Left cardiac atrium (tissue), 4 donors: ENCODE measurements at places on chromosomes 3 and 15. TPM values are rescaled to one million over a fixed set of nuclear protein-coding genes. Genes with fewer than 3 reads are reported as not detected.

INSYN1 gene
- 80.8 TPM for total RNA-seq

SOX14 gene
- total RNA-seq = not detected

DNA sequence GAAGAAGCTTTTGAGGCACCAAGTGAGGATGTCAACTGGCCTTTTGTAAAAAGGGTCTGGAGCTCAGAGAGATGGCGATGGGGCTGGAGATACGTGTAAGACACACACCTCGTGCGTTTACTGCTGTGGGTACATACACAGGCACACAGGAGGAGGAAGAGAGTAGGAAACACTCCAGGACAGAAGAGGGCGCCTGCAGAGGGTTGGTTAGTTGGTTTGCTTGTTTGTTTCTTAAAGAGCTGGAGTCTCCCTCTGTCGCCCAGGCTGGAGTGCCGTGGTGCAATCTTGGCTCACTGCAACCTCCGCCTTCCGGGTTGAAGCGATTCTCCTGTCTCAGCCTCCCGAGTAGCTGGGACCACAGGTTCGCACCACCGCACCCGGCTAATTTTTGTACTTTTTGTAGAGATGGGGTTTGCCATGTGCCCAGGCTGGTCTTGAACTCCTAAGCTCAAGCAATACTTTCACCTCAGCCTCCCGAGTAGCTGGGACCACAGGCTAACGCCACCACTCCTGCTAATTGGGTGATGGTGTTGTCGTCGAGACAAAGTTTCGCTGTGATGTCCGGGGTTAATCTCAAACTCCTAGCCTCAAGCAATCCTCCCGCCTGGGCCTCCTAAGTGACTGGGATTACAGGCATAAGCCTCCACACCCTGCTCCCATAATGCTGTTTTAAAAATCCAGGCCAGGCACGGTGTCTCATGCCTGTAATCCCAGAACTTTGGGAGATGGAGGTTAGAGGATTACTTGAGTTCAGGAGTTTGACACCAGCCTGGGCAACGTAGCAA lies 1.3 kb upstream of the PRR20G start:
- no peak for DNase-seq

DNA sequence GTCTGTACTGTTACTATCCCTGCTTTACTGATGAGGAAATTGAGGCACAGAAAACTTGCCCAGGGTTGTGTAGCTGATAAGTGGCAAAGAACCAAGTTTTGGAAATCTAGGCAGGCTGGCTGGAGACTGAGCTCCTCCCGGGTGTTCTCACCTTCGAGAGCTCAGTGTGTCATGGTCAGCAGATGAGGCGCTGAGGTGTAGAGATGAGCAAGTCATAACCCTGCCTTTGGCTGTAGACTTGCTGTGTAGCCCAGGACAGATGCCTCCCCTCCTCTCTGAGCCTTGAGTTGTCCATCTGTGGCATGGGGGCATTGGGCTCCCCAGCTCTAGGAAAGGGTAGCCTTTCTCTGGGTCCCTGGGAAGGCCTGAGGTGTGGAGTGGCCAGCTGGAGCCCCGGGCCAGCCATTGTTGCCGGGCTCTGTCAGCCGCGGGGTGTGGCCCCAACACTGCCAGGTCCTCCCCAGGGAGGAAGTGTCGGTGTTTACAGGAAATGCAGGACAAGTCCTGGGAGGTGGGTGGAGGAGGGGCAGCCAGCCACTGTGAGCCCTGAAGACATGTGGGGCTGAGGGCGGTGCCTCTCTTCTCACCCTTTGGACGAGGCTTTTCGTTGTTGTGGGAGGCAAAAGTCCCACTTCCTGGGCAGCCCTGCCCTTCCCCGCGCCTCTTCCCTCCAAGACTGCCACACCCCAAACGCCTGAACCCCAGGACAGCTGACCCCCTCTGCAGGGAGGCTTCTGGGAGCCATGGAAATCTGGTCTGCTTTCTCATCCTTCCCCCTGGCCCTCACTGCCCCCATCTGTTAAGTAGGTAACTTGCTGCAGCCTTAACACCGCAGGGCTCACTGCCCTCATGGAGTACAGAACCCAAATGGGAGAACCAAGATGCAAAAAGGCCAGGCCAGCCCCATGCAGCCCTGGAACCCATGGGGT lies 29.1 kb downstream of the FGD5 start:
- peak; percentile 81 for DNase-seq

- peak; percentile 53 for DNase-seq
Measured at GRCh38 chr3:18425641-18426257, 610 bp upstream of the SATB1 start.

GRCh38 chr3:36965440-36965839 lies 20.6 kb upstream of the TRANK1 start:
- no peak for DNase-seq

- no peak for DNase-seq
Measured at GRCh38 chr15:90200534-90201129, 498 bp upstream of the SEMA4B start.

GRCh38 chr3:151964743-151965142 lies 91.3 kb downstream of the SUCNR1 start:
- DNase-seq = no peak

DNA sequence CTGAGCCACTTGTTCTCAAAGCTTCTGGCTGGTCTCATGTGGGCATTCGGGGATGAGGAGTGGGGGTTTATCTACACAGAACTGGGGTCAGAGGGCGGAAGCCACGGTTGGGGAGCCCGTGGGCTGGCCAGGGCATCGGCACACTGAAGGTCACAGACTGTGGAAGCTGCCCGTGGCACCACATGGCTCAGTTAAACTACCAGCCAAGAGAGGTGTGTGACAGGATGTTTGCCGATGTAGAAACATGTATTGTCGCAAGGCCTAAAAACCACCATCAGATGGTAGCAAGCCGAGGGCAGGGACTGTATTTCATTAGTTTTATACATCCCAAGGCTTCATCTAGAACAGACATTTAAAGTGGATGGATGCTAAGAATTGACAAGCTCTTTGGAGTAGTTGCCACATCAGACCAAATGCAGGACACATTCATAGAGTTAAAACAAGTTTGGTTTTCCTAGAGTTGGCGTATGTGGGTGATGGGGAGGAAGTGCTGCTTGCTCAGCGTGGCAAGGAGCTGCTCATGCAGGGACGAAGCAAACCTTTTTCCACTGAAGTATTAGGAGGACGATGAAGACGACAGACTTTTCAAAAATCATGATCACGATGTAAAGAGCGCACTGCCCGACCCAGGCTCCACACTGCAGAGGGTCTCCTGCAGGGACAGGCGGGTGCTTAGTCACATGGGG lies 9.6 kb upstream of the MUSTN1 start:
- no peak for DNase-seq

DNA sequence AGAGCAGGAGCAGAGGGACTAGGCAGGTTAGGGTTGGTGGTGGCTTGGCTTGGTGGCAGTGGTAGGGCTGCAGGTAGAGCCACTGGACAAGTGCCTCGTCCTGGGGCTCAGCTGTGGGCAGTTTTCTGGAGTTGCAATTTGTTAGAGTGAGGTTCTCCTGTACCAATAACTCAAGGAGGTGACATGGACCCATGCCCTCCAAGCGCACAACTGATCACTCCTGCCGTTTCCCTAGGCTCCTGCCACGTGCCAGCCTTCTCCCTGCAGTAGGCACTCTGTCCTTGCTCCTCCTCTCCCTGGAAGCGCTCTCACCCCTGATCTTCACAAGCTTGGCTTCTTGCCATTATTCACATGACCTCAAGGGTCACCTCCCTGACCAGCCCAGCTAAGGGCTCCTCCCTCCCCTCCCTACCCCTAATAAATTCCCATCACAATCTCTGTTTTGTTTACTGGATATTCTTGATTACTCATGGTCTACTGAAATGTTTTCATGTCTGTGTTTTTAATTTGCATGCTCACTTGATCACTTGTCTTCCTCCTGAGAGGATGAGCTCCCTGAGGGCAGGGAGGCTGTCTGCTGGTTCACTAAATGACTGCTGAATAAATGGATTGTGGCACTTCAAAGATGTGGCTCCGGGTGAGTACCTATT lies 3.3 kb downstream of the WNT7A start:
- DNase-seq = no peak

DNA sequence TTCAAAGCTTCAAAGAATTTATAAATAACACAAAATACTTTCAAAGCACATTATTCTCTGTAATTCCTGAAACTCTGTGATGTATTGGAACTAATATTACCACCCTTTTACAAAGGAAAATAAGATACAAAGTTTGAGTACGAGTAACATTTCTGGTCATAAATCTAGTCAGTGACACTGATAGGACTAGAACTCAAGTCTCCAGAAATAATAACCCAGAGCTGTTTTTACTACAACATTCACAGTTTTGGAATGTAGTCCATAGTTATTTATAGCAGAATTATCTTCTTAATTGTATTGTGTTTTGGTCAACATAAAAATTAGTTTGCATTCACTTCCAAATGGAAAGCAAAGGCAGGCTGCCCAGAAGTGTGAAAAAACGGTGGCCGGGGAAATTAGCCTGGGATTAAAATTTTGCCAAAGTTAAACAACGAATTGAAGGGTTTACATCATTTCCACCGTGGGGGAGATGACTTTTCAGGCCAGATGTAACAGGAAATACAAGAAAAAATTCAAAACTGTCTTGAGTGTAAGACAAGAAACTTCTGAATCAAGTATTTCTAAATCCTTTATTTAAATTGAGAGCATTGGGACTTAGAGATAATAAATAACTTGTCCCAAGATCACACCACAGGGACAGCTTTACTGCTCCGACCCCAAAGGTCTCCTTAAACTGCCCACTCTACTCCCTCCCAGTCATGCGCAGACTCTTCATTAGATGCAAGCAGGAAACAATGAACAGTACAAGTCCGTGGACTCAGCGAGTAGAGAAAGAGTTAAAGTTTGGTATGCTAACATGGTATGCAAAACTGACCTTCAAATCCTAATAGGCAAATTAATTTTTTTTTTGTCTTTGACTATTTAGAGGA lies 74.3 kb upstream of the VGLL4 start:
- peak; percentile 28 for DNase-seq

DNA sequence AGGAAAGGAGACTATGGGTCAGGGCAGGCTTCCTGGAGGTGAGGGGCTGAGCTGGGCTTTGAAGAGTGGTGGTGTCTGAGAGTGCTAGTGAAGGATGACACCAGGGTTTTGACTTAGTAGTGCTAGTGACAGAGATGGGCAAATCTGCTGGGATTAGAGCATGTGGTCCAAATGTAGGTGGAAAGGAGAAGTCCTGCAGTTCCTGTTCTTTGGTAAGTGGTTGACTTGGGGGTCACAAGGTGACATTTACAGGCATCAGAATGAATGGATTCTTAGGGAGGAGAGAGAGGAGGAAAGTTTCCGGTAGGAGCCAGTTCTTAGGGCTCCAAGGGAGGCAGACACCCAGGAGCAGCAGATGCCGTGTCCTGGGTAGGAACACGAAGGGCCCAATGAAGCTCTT lies 796 bp upstream of the DOCK3 start:
- no peak for DNase-seq

- DNase-seq = no peak
Measured at GRCh38 chr3:79843180-79843579, 75.4 kb upstream of the ROBO1 start.
